Muscle of back (tissue), 13 donors: ENCODE measurements at places on chromosomes 12 and 14. TPM values are rescaled to one million over a fixed set of nuclear protein-coding genes. Genes with fewer than 3 reads are reported as not detected.

- DNase-seq: no peak
Observed at GRCh38 chr14:56896231-56896630, 86.0 kb upstream of the OTX2 start.

DNA sequence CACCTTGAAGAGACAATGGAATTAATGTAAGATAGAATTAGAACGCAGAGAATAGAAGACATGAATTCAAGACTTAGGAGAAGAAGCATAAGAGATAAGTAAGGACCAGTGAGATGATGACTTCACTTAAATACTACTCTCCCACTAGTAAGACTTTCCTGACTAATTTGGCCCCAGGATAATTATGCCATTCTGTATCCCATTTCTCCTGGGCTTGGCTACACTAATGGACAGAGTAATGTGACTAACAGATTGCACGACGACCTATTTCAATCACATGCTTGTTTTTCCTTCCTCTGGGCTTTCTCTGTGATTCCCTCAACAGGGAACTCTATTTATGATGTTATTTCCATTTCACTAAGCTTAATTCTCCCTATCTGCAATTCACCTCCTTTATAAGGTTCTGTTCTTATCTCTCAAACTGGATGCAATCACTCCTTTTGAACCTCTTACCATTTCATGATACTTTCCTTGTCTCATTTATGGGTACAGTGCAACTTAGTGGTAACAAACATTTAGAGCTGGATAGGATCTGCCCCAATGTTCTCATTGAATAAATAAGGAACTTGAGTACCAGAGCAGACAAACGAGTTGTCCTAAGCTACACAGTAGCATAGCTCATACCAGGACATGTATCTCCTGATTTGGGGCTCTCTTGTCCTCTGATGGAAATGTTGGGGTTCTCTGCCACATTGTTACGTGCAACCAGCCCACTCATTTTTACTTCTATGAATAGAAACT, 102.7 kb downstream of the BTG1 start:
- no peak for DNase-seq

Gene RNASE1
- polyA plus RNA-seq: 216 TPM

DNA sequence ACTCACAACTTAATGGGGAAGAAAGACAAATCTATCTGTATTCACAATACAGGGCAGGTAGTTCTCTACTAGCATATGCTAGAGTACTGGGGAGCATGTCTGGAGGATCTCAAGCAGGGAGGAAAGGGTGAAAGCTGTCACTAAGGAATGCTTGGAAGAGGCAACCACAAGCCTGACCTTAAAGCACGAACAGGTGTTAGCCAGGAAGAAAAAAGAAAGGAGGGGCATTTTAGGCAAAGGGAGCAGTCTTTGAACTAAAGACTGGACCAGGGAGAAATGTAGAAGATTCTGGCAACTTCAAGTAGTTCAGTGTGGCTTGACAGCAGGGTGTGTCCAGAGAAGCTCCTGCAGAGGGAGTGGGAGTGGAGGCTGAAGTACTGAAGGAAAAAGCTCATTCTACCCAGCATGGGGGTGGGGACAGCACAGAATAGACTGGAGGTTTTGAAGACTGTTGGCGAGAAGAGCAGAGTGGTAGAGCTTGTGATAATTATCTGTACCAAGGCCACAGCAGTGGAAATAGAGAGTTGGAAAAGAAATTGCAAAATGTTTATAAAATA, 50.9 kb downstream of the AP5M1 start:
- DNase-seq: no peak

GRCh38 chr12:98388126-98388525, 127.3 kb upstream of the TMPO start:
- DNase-seq: no peak

- no peak for DNase-seq
Observed at GRCh38 chr14:62710811-62711210, 334.4 kb downstream of the KCNH5 start.

Gene LTBP2
- 10.9 TPM for polyA plus RNA-seq

GRCh38 chr12:13428538-13429265, 232.2 kb downstream of the EMP1 start:
- peak; percentile 49 for DNase-seq

Gene ABCD2
- polyA plus RNA-seq: 0.14 TPM

Gene JPH4
- 1.3 TPM for polyA plus RNA-seq

GRCh38 chr12:24719293-24719721, 229.6 kb downstream of the BCAT1 start:
- DNase-seq: no peak

DNA sequence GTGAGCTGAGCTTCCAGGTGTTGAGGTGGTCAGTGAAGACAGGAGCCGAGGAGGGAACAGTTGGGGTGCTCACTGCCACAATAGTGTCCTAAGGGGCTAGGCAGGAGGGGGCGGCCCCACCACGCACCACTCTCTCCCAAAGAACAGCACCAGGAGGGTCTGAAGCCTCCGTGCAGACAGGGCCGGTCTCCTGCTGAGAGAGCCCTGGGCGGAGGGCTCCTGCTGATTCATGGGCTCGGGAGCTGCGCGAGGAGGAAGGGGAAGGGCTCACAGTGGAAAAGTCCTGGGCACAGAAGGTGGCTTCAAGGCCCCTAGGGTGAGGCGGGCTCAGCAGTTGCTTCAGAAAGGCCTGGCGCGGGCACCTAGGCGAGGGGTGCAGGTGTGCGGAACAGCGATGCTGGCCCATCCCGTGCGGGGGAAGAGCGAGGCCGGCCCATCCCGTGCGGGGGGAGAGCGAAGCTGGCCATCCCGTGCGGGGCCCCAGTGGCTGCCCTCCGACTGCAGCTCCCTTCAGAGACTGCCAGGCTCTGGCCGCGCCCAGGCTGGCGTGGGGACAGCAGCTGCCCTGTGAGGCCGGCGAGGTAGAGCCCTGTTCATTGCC, 176.7 kb downstream of the ADGRD1 start:
- no peak for DNase-seq

- no peak for DNase-seq
Observed at GRCh38 chr14:58876608-58877007, 238.8 kb downstream of the DACT1 start.

Gene GALNT16
- 32.1 TPM for polyA plus RNA-seq

Gene PRDM4
- polyA plus RNA-seq: 18.5 TPM
